ENCODE measurements at places on chromosomes 7 and 10.

- no peak for DNase-seq
These were observed 41.3 kb downstream of the WNT2 start for GRCh38 chr7:117281562-117281961.

- DNase-seq: no peak
These were observed 238.6 kb upstream of the LRRN3 start for GRCh38 chr7:110852156-110852940.

GRCh38 chr7:36062154-36062815 lies 90.8 kb upstream of the EEPD1 start:
- DNase-seq: no peak

DNA sequence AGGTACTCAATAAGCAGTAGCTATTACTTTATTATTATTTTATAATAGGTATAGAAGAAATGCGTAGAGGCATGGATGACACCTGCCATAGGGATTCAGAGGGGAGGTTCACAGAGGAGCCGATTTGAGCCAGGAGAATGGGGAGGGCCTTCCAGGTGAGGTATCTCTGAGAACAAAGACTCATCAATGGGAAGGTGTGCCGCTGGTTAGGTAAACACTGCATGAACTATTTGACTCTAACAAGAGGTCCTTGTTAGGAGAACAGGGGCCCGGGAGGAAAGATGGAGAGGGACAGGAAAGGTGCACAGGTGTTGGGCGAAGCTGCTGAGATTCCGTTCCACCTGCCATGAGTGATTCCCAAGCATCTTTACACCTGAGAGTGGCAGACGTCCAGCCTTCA lies 41.8 kb upstream of the TMEM273 start:
- no peak for DNase-seq

- DNase-seq: no peak
These were observed 1.2 kb downstream of the CALML5 start for GRCh38 chr10:5497948-5498730.

DNA sequence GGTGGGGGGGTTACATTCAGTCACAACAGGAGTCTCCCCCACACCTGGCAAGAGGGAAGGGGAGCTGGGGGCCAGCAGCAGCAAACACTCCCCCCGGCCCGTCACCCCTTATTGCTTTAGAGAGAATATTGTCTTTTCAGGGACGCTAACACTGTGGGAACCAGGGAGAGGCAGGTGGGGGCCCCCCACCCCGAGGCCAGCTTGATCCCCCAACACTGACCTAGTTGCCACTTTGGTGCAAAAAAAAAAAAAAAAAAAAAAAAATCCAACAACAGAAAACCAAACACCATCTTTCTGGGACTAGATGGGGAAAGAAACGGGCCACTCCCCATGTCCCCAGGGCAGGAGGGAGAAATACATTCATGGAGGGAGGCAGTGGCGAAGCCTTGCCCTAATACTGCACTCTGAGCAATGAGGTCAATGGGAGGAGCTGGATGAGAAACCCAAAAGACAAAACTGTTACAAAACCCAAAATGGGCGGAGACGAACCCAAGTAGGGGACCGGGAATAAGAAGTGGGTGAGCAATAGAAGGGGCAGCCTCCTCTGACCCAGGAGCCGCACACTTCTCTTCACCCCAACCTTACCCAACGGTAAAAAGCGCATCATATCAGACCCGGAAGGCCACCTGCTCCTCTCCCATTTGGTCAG lies 6.5 kb downstream of the GNB2 start:
- no peak for DNase-seq

- peak; percentile 29 for DNase-seq
These were observed 975 bp downstream of the GLCCI1 start for GRCh38 chr7:7969306-7970236.

DNA sequence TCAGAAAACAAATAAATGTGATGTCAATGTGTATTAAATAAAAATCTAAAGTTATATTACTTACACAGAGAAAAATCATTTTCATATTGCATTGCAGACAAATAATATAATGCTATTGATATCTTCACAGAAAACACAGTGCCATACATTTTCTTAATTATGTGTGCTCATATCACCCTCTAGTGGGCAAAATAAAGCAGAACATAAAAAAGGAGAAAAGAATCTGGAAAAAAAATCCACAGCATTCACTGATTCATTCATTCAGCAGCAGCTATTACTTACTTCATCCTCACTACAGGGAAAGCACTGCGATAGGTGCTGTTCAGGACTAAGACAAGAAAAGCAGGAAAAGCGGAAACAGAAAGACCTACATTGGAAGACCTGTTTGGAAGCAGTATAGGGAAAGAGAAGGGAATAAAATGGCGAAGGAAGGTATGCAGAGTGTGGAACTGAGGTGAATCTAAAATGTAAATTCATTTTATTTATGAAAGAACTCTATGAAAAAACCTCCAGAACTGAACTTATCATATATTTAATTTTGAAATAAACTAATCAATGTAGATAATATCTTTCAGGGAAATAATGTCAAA lies 73.2 kb downstream of the POT1 start:
- no peak for DNase-seq

GRCh38 chr10:102001435-102002068 lies 54.4 kb downstream of the ARMH3 start:
- no peak for DNase-seq

- DNase-seq: no peak
These were observed 733.7 kb upstream of the IGFBP3 start for GRCh38 chr7:46654546-46655443.

DNA sequence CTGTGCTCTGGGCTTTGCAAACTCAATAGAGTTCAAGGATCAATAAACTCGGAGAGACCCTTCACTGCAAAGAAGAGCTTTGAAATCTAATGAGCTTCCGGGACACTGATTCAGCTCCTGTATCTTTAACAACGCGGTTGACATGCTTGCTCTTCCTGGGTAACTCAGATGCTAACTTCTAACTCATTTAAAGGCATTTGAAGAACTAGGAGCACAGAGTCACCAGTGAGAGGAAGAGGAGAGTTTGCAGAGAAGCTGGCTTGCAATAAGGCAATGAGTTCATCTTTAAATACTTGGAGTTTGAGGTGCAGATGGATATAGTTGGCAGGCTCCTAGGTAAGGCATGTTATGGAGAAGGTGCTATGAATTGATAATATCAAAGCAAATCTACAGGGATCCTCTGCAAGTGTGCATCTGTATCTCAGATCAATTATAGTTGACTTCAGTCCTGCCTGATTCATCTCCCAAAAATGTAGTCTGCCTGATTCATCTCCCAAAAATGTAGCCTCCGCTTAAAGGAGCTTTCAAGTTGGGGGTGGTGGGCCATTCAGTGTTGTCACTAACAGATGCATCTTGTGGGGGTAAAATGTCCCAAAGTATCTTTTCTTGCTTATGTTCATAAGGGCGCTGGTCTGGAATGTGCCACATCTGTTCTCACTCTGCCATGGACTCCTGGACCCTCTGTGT lies 182.5 kb upstream of the PRSS58 start:
- DNase-seq: no peak

DNA sequence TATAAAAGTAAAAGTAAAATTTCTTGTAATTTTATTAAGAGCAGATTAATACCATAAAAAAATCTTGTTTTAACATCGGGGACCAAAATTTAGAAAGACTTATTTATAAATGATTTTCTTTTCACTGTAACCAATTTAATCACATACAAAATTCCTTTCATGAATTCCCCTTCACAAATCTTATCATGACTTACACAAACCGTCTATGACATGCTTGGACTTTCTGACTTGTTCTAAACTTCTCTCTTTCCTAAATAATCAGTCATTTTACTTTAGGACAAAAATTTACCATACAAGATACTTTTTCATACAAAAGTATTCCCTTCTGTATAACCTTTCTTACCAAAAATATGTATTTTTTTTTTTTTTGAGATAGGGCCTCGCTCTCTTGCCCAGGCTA lies 9.3 kb downstream of the CROT start:
- DNase-seq: no peak

DNA sequence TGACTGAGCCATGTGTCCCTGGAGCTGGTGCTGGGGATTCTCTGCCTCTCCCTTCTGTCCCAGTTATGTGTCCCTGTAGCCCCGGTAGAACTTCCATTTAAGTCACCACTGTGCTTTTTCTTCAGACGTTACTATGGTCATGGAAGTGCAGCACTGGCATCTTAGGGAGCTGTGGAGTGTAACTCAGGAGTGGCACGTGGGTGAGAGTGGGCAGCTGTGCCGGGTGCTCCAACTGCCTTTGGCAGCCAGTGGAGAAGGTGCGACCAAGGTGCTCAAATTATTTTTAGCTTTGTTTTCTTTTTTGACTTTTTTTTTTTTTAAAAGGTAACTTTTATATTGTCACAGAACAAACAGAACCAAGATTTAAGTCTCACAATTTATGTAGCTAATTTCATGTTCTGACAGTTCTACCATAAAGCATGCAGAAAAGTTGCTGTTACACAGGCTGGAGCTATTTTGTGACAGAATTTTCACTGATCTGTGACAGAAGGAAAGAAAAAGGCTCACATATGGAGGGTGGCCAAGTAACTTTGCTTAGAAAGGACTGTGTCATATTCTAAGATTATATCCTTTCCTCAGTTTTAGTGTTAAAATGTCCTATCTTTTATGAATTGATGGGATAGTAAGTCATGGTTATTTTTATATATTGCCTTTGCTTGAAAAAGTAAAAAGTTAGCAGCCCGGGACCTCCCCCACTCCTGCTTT lies 73.9 kb downstream of the SH2D4B start:
- no peak for DNase-seq

DNA sequence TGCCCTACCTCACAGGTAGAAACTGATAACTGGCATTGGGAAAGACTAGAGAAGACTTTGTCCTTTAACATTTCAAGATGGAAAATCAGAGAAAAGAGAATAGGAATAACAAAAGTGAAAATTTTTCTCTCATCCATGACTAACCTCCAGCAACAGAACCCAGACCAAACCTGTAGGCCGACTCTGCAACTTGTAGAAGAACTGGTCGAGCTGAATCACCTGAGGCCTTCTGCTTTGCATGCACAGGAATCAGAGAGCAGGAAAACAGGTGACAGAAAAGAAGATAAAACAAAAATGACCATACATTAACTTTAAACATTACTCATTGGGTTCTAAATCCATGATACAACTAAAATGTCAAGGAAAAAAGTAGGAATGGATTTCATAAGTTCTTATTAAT lies 137.1 kb downstream of the SLC25A13 start:
- DNase-seq: no peak

DNA sequence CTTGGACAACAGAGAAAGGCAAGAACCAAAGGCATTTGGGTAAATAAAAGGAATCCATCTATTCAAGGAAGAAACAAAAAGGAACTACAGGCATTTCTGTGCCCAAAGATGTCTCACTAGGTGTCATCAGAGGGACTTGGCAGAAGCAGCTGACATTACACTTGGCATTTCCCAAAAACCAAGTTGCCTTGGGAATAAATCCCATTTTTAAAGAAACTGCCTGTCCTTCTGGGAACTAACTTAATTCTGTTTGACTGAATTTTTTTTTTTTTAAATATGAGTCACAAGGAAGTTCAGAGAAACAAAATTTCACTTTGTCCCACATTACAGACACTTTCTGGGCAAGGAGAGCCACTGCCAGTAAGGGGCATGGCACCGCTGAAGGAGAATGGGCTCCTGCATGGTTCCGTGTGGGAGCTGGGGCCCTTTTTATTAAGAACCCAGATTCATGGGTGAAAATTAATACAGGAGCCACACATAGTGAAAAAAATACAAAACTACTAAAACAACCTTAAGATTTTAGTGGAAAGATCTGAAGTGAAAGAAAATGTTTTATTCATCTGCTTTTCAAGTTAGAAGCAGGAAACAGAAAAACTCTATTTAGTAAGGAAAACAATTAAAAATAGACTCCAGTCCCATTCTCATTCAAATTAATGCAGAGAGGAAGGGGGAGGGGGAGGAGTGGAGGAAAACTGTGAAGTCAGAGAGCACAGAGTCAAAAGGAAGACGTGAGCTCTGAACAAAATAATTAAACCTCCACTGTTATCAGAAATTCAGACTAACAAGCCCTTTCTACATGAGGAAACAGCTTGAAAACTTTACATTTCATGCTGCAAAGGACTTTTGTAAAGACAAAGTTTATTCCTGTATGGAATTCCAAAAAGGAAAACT lies 118.4 kb upstream of the PDLIM1 start:
- DNase-seq: no peak

DNA sequence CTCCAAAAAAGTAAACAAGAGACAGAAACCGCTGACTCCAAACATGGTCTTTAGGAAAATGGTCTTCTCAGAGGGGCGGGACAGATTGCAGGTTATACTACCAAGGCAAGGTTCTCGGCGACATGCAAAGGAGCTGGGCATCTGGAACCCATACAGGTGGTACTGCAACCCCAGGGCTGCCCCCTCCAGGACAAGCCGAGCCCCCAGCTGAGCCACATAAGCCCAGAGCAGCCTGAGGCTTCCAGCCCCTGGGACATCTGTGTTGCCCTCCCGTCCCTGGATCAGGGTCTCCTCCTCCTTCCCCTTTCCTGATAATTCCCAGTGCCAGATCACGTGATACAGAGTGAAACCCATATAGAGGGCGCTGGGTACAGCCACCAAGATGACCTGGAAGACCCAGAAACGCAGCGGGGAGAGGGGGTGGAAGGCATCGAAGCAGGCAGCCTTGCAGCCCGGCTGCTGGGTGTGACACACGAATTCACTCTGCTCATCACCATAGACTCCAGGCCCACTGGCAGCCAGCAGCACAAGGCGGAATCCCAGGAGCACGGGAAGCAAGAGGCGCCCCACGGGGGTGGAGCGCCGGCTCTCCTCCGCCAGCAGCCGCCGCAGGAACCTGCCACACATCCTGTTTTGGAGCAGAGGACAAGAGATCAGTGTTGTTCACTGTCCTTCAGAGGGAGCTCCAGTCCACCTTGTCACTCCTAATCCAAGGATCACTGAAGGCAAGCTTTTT lies at the start of gene GJC3:
Gene GJC3 (minus strand): TSS at position 627 of the 736 bp plus-strand sequence. CDS start 0 bp downstream, at position 627.
- DNase-seq: peak; percentile 15

DNA sequence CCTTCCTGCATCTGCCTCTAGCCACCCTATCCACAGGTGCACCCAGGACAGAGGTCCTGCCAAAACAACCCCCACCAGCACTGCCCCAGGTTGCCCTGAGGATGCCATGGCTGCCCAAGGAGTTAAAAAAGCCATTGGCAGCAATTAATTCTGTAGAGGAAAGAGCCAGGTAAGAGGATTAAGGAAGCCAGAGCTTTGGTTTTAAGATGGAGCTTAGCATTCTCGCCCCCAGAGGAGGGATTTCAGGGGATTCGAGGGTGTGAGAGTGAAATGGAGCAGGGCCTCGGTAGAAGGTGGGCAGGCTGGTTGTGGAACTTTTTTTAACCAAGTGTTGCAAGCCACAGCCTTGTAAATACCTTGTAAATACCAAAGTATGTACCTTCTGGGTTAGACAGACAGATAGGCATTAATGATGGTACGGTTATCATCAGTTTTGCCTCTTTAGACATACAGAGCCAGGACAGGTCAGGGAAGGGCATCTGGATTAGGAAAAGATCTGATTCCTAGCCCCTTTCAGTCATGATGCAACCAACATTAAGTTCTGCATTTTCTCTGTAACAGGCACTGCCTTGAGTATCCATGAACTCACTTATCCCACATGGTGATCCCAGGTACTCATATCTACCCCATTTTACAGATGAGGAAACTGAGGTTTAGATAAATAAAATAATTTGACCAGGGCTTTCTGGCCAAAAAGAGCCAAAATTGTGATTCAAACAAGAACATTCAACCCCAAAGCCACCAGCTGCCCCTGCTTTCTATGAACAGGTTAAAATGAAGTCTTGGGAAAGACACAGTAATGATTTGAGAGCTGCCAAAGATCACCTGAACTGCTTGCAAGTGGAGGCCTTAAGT lies 120.7 kb upstream of the PPIF start:
- no peak for DNase-seq
